ENCODE measurements at places on chromosomes 4 and X.

GRCh38 chrX:11103751-11104150 lies 7.4 kb upstream of the HCCS start:
- no peak for DNase-seq

- peak; percentile 51 for DNase-seq
These were observed 30.9 kb upstream of the HSD17B13 start for GRCh38 chr4:87353592-87353991.

DNA sequence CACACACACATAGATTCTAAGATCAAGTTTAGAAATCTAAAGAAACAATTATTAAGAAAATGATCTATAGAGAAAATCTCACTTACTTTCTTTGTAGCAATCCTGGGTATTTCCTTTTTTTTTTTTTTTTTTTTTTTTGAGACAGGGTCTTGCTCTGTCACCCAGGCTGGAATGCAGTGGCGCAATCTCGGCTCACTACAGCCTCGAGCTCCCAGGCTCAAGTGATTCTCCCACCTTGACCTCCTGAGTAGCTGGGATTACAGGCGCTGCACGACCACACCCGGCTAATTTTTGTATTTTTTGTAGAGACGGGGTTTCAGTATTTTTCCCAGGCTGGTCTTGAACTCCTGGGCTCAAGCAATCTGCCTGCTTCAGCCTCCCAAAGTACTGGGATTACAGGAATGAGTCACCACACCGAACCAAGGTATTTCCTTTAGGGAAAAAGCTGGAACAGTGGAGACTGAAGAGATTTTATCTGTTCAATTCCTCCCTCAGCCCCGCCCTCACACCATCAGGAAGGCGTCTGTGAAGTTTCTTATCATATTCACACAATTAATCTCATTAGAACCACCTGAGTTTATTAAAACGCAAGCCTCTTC lies at the start of gene TRIML2:
TRIML2 (minus strand) TSS at position 447 of the 599 bp plus-strand sequence. CDS start 4,235 bp downstream, outside the sequence.
- peak; percentile 18 for DNase-seq

GRCh38 chrX:43633757-43634156 lies 22.3 kb upstream of the MAOA start:
- no peak for DNase-seq

DNA sequence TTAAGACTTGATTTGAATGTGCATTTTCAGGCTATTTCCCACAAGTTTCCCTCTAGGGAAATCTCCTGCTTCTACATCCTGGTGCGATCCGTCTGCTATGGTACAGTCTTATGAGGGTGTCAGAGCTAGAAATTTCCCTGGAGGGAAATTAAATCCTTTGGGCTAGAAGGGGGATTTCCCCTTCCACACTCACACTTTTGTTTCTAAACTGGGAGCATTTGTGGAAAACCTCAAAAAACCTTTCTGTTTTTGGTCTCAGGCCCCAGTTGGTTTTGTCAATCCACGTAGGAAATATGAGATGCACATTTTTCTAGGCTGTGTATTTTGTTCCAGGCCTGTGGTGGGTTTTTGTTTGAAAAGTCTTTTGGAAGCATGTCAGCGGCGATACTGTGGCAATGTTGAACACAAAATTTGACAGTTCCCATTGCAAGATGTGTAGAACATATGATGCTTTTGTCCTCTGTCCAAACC lies 17.8 kb downstream of the HMGB3 start:
- no peak for DNase-seq

DNA sequence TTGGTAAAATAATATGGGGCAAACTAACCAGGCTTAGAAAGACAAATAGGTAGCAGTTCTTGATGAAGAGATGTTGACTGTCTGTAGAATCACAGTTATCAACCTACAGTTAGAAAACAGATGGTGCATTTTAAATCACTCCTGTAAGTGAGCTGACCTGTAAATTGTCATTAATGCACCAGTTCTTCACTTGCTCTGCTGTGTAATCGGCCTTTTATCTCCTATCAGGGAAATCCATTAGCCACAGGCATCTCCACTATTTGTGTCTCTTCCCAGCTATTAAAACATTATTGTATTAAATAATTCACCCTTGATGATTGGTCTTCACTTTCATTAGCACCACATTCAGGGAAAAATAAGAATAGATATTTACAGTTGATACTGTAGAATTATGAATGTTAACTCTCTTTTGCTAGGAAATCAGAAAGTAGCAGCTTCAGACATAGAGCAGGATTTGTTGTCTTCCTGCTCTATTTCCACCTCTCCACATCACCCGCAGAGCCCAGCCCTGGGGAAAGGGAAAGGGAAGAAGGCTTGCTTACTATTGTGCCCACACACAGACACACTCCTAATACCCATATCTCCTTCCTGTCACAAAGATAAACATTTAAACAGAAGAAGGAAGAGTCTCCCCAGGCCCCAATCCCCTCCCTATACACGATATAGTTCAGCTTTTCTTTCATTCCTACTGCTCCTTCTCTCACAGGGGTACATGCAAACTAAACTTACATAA lies 97.1 kb downstream of the REELD1 start:
- no peak for DNase-seq
